Stimulated activated CD4-positive, alpha-beta T cell treated with anti-CD3 and anti-CD28 coated beads, Interleukin-2, amount 100 ng/mL, for 48 hours (primary cell): ENCODE measurements at places on chromosomes 11 and 22.

GRCh38 chr11:115501502-115501892 lies 2.7 kb downstream of the CADM1 start:
- no peak for DNase-seq

GRCh38 chr11:120564573-120565311 lies 53.2 kb downstream of the GRIK4 start:
- DNase-seq: peak; percentile 15

- no peak for DNase-seq
Measured at GRCh38 chr11:130706572-130706971, 209.7 kb downstream of the SNX19 start.

- DNase-seq: peak; percentile 5
Measured at GRCh38 chr11:34916843-34917770, 689 bp downstream of the PDHX start.

DNA sequence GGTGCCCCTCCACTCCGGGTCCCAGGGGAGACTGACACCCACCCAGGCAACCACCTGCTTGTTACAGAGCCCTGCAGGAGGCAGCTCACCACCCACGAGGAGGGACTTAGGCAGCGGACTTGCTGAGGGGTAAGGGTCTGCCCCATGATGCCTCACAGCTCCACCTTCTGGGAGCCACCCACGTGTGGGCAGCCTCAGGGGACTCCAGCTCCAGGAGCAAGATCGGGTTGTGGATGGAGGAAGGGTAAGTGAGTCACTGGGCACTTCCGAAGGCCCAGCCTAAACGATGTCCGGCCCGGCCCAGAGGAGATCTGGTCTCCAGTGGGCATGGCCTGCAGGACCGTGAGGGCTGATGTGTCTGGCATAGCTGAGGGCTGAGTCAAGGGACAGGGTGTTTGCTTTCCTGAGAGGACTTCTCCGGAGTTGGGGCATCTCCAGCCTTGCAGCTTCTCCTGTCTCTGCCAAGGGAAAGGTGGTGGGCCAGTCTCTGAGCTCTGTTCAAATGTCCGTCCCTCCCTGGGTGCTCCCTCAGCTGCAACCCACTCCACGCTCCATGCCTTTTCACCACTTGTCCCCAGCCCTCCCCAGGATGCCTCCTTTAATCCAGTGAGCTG lies 32.3 kb upstream of the P2RY2 start:
- DNase-seq: no peak

- no peak for DNase-seq
Measured at GRCh38 chr22:17446698-17447097, 77.4 kb downstream of the CECR2 start.

DNA sequence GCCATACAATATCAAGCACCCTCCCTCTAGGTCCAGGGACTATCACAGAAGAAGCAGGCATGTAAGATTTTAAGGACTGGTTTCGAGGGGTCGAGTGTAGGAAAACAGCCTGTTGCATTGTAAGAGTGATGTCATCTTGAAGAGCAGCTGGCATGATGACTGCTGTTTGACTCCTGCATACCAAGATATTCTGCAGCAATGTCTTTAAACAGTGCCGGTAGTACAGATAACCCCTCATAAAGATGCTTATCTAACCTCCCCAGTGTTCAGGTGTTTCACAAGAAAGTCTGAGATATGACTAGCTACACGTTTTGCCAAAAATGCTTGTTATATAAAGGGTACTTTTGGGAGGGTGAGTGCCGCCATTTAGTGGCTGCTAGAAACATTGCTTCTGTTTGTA lies 12.0 kb downstream of the FAM111A start:
- DNase-seq: no peak

GRCh38 chr11:128809128-128809527 lies 58.0 kb downstream of the KCNJ1 start:
- no peak for DNase-seq
